Sigmoid colon (tissue), 7 donors: ENCODE measurements at places on chromosomes 16 and 17. TPM values are rescaled to one million over a fixed set of nuclear protein-coding genes. Genes with fewer than 3 reads are reported as not detected.

GRCh38 chr16:29126057-29126494 is 141.2 kb downstream of the LAT start:
- no peak for DNase-seq

GRCh38 chr17:57391076-57391825 is 134.9 kb downstream of the MSI2 start:
- no peak for DNase-seq

MRPS7 gene
- 51.5 TPM for total RNA-seq

DNA sequence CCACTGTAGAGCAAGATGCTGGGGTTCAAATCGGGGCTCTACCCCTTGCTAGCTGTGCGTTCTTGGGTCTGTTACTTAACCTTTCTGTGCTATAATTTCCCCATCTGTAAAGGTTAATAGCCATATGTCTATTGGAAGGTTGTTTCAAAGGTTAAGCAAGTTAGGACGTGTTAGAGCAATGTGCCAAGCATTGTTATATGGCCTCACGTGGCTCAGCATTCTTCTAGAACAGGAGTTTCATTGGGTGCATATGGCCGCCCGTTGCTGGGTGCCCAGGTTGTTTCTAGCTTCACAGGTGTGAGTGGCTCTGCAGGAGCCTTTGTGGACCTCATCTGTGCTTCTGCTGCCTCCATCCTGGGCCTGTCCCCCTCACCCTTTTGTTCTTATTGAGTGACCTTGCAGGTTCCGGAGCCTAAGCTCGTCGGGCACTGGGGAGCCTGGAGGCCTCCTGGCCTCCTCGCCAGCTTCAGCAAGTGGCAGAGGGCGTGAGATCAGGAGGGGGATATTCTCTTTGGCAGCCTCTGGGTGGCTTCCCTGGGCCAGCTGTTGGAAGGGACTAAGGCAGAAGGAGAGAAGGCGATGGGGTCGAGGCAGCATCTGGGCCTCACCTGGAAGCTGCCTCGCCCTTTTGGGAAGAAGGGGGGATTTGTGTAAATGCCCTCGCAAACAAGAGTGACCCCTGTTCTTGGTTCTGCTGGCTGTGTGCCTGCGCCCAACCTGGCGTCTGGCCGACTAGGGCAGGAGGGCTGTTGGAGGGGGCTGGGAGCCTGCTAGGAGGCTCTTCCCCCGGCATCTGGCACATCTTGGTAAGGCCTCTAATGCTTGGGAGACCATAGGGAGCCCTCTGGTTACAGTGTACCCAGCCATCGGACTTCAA is 80.2 kb upstream of the CIBAR2 start:
- no peak for DNase-seq

DYNC1LI2 gene
- 238 TPM for total RNA-seq

CDC6 gene
- 1.5 TPM for total RNA-seq

DNA sequence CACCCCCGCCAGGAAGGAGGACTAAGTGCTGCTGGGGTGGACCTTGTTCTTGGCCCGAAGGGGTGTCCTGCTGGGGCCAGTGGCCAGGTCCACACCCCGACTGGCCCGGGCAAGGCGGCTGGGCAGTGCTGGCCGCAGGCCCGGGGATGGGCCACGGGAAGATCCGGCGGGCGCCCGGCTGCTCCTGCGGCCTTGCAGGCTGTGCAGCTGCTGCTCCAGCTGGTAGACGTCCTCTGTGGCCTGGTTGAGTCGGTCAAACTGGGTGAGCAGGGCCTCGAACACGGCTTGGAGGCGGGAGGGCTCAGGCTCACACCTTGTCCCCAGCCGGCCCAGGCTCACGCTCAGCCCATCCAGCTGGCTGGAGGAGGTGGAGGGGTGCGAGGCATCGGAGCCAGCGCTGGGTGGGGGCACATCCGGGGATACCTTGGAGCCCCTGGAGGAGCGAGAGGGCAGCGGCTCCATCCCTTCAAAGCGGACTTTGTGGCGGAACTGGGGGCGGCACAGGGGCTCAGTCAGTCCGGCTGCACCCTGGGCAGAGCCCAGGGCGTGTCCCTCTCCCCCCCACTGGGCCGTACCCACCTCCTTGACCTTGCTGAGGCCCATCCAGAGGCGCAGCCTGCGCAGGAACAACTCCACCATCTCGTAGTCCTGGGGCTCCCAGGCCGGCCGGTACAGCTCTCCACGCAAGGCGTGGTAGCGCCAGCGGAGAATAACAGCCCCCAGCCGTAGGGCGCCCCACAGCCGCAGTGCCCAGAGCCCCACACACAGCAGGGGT is 42.1 kb downstream of the TSC2 start:
- DNase-seq, result no peak

DNA sequence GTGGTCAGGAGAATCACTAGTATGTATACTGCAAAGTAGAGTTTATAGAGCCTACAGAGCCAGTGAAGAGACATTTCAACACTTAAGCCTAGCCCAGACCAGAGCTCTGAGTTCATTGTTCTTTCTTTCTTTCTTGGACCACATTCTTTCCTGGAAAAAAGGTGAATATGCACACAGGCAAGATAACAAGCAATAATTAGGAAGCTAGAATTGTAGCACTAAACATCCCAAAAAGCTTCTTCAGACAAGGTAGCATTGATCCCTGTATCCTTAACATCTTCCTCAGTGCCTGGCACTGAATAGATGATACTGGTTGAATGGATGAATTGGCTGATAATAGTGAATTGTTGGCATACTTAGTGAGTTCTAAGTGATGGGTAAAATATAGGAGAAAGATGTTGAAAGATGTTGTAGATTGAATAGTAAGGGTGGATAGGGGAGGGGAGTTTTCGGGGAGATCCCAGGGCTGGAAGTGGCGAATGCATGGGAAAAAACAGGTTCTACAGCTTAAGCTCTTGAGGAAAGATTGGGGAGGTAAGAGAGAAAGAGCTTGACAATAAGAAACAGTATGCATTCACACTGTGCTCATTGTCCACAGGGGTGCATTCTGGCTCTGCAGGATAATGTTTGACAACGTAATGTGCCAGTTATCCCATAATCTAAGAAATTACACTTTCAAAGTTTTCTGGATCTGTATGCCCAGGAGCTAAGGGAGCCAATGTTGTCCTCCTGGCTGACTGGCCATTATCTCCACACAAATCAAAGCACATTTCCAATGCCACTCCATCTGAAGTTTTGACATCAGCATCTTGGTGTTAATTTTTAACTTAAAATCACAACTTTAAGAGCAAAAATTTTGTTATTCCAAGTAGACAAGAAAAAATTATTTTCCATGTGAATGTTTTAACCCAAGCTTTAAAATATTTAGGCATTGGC is 35.6 kb downstream of the TUBD1 start:
- DNase-seq, result peak; percentile 4

SLFN12L gene
- 0.71 TPM for total RNA-seq

KRTAP4-4 gene
- not detected for total RNA-seq

GRCh38 chr17:74244548-74244947 is 29.5 kb upstream of the DNAI2 start:
- no peak for DNase-seq

GRCh38 chr17:45342306-45342705 is 25.5 kb upstream of the MAP3K14 start:
- peak; percentile 48 for DNase-seq

DDX52 gene
- total RNA-seq, result 21.2 TPM

OTOA gene
- not detected for total RNA-seq

DNA sequence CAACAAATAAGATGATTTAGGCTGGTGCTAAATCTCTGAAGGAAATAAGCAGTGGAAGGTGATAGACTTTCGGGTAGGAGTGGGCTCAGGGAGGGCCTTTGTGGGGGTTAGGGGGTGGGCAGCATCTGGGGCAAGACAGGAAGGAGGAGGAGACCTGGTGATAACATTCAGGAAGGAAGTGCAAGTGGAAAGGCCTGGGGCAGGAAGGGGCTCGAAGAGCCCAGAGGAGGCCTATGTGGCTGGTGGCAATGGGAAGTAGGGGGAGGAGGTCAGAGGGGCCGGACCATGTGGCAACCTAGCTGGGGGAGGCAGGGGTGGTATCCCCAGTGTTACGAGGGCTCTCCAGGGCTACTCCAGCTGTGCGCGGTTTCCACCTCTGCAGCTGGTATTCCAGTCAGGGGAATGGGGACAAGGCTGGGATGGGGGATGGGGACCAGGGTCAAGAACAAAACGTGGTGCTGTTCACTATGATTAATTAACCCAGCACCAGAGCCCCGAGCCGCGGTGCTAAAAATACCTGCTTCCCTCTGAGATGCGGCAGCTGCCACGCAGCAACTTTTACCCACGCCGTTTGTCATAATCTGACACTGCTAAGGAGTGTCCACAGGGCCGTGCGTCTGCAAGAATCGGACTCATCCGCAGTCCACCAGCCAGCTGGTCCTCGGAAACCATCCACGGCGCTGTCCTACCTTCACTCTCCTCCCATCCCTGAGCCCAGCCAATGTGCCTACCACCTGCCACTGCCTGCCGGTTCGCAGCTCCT is 5.2 kb upstream of the CCDC182 start:
- no peak for DNase-seq

ODAD4 gene
- 1.4 TPM for total RNA-seq

DNA sequence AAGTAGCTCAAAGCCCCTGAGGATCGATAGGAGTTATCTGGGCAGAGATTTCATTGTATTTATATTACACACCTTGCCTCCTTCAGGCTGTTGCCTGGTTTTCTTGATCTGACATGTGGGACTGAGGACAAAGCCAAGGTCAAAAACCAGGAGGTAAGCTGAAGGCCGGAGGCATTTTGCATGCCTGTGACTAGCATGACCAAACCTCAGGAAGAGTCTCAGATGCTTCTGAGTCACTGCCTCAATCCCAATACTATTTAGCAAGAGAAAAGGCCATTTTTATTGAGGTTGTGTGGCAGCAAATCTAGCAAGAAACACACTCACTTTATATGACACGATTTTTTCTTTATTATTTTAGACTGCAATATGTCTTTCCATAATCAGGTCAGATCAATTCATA is 968.1 kb downstream of the CDH11 start:
- no peak for DNase-seq

LGALS9B gene
- total RNA-seq, result not detected

DNA sequence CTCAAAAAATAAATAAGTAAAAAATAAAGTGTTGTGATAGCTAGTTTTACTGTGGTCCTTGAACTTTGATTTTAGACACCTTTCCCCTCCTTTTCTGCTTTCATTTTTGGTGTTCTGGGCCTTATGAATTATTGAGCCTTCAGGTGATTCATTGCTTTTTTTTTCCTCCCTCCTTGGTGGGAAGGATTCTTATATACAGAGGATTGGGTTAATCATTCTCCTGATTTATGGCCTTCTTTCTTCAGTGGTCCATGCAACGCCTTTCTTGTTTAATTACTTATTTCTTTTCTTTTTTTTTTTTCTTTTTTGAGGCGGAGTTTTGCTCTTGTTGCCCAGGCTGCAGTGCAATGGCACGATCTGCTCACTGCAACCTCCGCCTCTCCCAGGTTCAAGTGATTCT is 8.0 kb upstream of the MYL4 start:
- no peak for DNase-seq

- no peak for DNase-seq
Measured at GRCh38 chr17:44375196-44376017, 11.8 kb upstream of the FAM171A2 start.

GRCh38 chr16:52561910-52562741 is 15.2 kb upstream of the TOX3 start:
- DNase-seq, result no peak

- DNase-seq, result no peak
Measured at GRCh38 chr17:28567604-28568003, 3.7 kb downstream of the PIGS start.

DNA sequence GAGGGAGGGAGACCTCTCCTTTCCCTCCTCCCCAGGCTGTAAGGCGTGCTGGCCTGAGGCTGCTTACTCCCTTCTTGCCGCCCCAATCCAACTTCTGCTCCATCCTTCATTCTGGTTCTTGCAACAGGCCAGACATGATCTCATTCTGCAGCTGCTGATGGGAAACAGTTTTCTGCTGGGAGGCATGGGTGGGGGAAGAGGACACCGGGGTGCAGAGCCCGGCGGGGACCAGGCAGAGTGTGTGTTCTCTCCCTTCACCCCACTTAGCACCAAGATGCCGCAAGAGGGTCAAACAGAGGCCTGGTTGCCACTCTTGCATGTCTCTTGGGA is 1.4 kb downstream of the SARM1 start:
- no peak for DNase-seq
